Mesendoderm (in vitro differentiated cells): ENCODE measurements at places on chromosomes 1 and 21.

DNA sequence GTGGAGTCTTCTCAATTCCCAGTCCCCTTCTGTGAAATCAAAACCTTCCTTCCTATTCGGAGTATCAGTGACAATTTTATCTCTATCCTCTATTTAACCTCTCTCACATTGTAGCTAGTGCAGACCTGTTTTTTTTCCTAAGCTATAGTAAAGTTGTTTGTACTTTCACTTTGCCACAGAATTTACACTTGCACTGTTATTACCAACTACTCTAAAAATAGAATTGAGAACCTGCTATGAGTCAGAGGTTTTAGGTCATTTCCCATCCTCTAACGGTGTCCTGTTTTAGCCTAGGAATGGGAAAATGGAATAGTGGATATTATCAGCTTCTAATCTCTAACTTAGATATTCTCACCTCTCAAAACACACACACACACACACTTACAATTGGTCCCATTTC is 862.7 kb downstream of the NCAM2 start:
- peak; percentile 11 for DNase-seq

- DNase-seq: no peak
Observed at GRCh38 chr21:35303085-35303484, 254.0 kb upstream of the RUNX1 start.

DNA sequence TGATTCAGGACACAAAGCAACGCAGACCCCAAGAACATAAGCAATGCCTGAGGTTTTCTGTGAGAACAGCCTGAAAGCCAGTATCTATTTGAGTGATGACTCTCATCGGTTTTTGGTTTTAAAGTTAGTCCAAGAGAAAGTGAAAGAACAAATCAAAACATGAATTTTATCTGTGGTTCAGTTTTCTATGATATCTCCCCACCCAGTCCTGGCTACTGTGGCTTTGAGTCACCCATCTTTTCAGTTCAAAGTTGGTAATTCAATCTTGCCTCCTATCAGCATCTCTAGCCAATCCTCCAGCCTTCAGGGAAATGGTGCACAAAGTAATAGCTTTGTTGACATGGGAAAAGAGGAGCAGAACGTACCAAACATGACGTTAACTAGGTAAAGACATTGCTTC is 40.5 kb upstream of the KRTAP19-8 start:
- no peak for DNase-seq

DNA sequence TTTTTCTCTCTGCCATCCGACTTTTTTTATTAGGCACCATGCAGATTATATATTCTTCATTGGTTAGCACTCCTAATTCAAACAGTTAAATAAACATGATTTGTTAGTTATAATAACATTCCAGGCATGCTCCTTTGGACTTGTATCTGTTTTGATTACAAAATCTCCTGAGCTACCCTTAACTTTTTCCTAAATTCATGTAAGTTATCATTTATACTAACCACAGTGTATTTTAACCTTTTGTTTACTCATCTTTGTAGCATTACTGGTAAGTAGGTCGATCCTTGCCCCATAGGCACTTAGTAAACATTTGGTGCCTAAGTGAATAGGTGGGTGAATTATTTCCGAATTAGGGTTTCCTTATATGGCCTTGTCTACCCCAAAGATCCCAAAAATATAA is 43.8 kb downstream of the MIER1 start:
- no peak for DNase-seq

DNA sequence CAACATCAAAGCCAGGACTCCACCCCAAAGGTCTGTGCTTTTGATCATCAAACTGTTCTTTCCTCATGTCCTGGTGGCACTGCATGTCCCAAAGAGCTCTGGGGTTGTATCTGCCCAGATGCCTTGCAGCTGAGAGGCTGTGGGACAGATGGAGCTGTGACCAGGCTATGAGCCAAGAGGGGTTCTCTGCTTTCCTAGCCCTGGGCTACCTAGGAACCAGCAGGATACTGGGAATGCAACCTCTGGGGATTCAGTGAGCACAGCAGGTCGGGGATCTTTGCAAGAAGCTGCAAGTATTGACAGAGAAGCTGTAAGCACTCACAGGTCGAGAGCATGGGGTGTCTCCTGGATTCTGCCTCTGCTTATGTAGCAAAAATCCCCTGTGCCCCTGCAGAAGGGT is 186.6 kb downstream of the GRIK3 start:
- DNase-seq: peak; percentile 76

GRCh38 chr1:166350490-166350889 is 183.7 kb upstream of the FAM78B start:
- DNase-seq: no peak

GRCh38 chr1:45456531-45456930 is 34.4 kb downstream of the TESK2 start:
- no peak for DNase-seq

GRCh38 chr1:31952825-31953220 is 14.7 kb upstream of the PTP4A2 start:
- DNase-seq: no peak

- DNase-seq: peak; percentile 33
Observed at GRCh38 chr1:185483664-185484450, 166.8 kb upstream of the IVNS1ABP start.

- no peak for DNase-seq
Observed at GRCh38 chr1:200226969-200227303, 182.9 kb downstream of the ZNF281 start.

- DNase-seq: peak; percentile 73
Observed at GRCh38 chr1:225655509-225656258, 2.8 kb upstream of the ENAH start.

- DNase-seq: peak; percentile 16
Observed at GRCh38 chr1:215418876-215419447, 148.1 kb upstream of the KCTD3 start.

- no peak for DNase-seq
Observed at GRCh38 chr1:4089421-4090175, 189.5 kb upstream of the C1orf174 start.

DNA sequence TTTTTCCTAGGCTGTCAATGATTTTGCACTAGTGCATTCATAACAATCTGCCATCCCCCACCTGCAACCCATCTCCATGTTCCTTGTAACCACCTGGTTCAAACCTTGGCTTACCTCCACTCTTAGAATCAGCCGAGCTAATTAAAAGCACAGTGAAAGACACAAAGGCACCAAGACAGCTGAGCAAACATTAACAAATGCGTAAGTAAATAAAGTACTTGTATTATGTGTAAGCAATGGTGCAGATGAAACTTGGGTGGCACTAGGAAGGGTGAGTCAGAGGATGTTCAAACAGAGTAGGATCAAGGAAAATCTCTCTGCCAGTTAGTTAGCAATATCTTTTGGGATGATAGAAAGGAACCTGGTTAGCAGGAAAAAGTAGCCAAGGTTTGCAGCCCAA is 5.1 kb upstream of the FOXJ3 start:
- DNase-seq: no peak

- DNase-seq: no peak
Observed at GRCh38 chr1:187938092-187938491, 1109.3 kb downstream of the PLA2G4A start.

DNA sequence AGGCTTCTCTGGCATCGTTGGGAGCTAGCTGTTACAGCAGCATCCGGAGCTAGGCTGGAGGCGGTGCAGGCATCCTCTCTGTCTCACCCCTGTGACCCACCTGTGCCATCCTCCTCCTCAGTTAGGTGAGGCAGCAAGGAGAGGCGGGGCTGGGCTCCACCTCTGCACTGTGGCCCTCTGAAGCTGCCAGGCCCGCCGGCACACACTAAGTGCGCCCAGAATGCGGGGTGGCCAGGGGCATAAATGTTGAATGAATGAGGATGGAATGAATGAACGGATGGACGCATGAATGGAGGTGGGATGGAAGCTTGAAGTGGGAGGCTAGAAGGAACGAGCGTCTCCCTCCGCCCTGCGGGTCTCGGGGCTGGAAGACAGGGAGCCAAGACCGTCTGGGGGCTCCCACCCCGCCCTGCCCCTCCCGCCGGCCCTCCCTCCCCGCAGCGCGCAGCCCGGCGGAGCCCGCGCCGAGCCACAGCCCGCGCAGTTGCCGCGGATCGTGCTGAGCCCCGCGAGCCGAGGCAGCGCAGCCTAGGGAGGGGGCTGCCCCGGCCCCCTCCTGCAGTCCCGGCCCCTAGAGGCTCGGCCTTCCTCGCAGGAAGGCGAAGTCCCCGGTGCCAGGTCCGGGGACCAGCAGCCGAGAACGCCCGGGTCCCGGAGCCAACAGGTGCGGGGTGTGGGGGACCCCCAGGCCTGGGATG is at the start of gene HCRTR1:
HCRTR1 (plus strand) TSS at position 472 of the 698 bp plus-strand sequence. CDS start 1,504 bp downstream, outside the sequence.
- no peak for DNase-seq

- no peak for DNase-seq
Observed at GRCh38 chr1:222967466-222968240, 152.8 kb downstream of the DISP1 start.

- DNase-seq: no peak
Observed at GRCh38 chr1:229879746-229880145, 187.3 kb upstream of the GALNT2 start.

GRCh38 chr21:31772674-31773555 is 41.0 kb upstream of the SCAF4 start:
- DNase-seq: no peak

DNA sequence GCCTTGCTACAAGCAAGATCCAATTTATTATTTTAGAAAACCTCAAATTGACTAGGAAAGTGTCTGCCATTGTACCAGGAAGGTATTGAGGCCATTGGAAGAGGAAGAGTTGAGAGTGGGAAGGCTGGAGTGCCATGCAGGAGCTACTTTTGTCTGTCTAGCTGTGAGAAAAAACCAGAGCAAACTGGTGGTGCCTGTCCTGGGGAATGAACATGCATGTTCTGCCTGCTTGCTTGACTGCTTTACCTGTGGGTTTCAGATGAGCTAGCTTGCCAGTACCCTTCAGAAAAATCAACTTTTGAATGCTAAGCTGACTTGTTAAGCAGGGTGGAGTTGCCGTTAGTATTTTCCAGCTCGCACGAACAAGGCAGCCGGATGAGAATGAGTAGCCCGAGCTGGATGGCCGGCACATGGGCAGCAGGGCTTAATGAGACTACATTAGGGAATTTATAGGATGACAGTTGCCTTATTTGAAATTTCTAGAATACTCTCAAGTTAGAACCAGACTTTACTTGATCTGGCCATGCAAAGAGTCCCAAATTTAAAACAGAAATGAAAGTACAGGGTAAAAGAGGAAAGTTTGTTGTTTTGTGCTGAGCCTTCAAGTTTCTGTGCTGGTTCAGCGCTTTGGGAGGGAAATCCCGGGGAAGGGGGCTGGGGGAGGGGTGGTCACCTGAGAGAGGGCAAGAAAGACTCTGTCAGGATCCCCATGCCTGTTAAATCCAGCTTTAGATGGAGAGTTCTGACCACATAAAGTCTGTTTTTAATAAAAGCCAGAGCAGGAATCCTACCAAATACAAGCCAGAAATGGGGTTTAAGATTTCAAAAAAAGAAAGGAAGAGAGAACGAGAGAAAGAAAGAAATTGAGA is 29.6 kb upstream of the C1orf105 start:
- DNase-seq: peak; percentile 23

DNA sequence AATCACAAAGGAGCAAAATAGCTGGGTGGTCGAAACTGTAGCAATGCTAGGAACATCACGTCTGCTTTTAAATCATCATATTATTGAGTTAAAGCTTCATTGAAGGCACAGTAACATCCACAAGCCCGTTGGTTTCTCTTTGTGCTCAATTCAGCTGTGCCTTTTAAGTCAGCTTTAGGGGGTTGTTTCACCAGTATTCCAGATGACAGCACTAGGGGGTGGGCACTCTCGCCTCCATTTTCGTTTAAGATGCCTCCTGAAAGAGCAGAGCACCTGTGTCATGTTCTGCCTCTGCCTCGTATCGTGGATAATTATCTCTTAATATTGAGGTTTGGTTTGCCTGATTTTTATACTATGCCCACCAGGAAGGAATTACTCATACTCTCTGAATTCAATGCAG is 139.8 kb upstream of the PTBP2 start:
- DNase-seq: no peak

DNA sequence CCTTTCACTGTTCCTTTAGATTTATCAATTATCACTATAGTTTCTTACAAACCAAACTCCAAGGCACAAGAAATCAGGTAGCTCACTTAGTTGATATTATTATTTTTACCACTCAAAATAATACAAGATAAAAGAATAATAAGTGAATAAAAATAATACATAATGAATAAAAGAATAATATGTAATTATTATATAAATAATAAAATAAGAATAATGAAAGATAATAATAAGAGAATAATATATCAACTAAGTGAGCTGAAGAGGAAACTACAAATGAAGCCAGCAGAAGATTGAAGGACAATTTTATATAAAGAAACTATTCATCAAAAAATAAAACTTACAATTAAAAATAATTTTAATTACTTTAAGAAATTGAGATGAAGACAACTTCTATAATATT is 90.6 kb downstream of the LRRIQ3 start:
- no peak for DNase-seq

DNA sequence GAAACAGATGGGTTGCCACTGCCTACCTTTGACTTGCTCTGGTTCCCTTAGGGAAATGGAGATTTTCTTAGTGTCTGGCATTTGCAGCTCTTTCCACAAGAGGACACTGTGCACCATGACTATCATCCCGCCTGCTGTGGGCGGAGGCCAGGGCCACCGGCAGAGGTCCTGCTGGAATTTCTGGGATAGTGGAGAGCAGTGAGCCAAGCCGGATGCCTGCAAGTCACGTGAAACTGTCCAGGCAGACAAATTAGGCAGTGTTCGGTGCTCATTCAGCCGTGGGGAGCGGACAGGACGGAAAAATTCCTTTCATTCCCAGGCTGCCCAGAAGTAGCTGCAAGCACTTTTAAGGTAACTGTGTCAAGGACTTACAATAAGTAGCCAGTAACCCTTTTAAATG is 43.4 kb downstream of the IGSF5 start:
- DNase-seq: peak; percentile 86

DNA sequence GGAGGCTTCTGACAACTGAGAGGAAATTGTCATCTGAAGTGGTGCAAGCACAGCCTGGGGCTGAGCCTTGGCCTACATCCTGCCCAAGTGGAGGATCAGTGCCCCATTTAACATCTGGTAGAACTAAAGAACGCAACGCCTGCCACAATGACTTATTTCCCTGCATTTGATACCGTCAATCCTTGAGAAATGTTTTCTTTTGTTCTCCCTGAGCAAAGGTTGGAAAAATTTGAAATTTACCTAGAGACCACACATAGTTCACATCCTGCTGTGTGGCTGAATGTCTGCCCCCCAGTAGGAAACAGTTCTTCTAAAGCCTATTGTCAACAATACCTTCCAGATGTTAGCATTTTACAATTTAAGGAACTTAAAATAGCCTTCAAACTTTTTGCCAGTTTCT is 5.6 kb upstream of the RGS4 start:
- DNase-seq: peak; percentile 8
